ENCODE measurements at places on chromosomes 5 and 9.

GRCh38 chr9:124030969-124031451 is 19.4 kb downstream of the LHX2 start:
- no peak for DNase-seq

DNA sequence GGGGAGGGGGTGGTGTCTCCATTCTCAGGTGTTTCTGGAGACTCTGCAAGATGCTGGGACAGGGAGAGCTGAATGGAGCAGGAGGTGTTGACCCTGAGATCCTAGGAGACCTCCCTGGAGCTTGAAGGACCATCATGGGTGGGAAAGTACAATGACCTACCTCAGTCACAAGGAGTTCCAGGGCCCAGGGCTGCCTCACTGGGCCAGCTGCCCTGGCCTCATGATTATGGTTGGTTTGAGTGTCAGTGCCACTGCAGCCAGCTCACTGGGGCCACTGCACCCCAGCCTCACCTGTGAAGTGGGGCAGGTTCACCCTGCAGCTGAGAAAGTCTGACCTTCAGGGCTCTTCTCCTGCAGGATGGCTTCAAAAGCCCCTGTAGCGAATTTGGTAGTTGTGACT is 372.5 kb downstream of the IRX2 start:
- DNase-seq: no peak

DNA sequence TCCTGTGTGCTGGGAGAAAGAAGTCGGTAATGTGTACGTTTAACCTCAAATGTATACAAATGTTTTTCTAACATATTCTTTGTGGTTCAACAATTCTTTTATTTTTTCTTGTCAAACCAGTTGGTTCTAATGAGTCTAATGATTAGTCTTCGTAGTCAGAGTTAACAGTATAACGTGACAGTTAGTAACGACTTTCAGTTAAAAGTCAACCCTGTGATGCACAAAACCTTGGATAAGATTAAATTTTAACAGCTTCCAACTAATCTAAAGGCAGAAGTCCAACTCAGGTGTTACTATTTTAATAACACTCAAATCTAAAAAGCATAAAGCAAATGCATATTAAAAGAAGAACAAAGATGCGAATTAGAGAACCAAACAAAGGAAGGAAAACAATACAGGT is 47.0 kb downstream of the SEMA6A start:
- DNase-seq: no peak

DNA sequence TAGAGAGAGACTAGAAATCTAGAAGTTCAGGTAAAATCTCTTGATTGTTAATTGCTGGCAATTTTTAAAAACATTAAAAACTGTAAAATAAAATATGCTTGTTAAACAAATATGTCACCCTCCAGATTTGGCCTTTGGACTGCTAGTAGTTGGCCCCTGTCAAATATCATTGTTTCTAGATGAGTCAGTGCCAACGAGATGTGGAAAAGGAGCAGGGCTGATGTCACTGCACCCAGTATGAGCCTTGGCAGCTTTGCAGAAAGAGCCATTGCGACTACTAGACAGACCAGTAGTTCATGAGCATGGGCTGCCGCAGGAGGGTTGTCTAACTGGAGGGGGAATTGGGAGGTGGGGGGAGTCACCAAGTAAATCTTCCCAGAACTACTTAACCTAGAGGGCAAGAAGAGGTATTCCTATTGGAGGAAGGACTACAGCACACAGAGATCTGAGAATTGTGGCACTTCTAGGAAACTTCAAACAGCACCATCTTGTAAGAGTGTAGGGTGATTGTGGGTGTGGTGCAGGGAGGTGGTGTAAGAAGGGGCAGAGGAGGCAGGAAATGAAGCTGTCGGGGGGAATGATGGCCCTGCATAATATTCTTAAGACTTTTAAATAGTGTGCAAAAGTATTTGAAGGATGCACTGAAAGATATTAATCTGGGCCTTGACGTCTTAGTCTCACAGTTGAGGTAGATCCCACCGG is 7.1 kb upstream of the DOCK2 start:
- DNase-seq: no peak

DNA sequence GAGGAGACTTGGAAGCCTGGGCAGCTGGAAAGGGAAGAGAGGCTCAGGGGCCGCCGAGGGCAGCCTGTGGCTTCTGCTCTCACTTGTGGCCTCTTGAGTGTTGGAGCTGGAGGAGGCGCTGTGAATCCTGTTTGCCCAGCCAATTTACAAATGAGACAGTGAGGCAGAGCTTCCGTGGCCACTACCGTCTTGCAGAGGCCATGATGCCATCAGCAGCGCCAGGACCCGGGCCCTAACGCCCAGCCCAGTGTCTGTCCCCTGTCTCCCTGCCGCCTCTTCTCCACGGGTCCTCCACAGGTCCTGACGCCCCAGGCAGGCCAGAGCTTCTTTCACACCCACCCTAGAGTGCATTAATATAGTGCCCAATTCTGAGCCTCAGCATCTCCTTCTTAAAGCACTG is 172.8 kb downstream of the GOLPH3 start:
- no peak for DNase-seq

DNA sequence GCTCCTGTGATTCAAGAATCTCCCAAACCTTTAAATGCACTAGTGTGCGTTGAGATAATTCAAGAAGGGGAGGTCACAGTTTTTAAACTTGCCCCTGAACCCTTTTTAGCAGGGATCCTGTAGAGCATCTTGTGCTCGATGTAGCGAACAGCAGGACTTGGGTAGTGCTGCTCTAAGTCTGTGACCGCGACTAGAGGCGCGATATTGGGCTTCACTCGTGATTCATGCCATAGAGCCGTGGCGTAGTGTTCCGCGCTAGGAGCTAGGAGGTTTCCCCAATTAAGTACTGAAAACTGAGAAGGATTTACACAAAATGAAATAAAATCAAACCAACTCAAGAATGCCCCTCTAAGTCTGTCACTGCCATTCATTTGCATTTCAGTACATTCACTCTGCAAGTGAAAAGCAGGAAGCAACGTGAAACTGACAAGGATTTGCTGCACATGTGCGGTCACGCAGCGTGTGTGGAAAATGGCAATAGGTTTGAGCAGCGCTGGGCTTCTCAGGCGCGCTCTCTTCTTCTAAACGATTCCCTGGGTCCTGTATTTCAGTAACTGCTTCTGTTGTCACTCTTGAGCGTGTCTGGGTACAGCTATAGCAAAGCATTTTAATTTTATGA is 1135.9 kb upstream of the WWC1 start:
- DNase-seq: no peak

- no peak for DNase-seq
These were observed 37.8 kb downstream of the SCGB3A1 start for GRCh38 chr5:180553530-180553929.

DNA sequence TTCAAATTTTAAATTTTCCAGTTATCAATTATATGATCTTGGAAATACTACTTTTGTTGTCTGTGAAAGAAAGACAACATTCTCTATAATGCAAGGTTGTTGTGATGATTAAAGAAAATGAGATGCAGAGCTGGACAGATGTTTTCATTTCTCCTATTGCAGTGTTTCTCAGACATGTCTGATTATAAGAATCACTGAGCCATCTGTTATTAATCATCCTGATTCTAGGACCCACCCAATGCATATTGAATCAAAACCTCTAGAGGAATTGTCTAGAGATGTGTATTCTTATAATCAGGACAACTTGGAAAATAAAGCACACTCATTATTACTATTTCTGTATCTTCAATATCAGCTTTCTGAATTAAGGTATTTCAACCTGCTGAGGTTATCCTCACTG is 121.1 kb upstream of the ASTN2 start:
- DNase-seq: no peak

Measured in LNCaP clone FGC (cell line).